ENCODE measurements at places on chromosomes 13 and 19.

DNA sequence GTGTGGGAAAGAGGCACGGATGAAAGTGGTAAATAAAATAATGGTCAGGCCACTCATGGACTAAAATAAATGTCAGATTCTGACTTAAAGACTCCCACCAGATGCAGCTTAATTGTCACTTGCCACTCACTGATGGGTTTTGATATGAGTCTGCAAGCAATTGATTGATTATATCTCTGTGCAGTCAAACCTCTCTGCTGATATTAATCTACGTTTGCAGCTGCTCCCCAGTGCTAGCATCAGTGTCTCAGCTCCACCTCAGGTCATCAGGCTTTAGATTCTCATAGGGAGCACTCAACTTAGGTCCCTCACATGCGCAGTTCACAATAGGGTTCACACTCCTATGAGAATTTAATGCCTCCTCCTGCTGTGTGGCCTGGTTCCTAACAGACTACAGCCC is 195.3 kb downstream of the B3GLCT start:
- no peak for DNase-seq

- DNase-seq, result no peak
Observed at GRCh38 chr13:68628994-68629393, 1398.9 kb upstream of the PCDH9 start.

DNA sequence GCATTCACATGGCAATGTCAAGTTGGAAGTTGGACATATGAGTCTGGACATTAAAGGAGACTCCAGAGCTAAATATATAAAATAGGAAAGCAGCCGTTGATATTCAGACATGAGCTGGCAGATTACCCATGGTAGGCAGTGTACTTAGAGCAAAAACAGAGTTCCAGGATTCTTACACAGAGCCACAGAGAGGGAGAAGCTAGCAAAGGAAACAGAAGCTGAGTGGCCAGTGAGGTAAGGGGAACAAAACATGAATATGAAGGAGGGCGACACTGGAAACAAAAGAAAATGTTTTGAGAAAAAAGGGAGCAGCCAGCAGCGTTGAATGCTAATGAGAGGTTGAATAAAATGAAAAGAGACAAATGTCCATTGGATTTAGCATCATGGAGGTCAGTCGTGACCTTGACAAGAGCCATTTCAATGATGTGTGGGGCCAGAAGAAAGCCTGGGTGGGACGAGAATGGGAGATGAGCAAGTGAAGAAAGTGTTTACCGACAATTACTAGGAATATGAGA is 198.4 kb downstream of the POU4F1 start:
- no peak for DNase-seq

DNA sequence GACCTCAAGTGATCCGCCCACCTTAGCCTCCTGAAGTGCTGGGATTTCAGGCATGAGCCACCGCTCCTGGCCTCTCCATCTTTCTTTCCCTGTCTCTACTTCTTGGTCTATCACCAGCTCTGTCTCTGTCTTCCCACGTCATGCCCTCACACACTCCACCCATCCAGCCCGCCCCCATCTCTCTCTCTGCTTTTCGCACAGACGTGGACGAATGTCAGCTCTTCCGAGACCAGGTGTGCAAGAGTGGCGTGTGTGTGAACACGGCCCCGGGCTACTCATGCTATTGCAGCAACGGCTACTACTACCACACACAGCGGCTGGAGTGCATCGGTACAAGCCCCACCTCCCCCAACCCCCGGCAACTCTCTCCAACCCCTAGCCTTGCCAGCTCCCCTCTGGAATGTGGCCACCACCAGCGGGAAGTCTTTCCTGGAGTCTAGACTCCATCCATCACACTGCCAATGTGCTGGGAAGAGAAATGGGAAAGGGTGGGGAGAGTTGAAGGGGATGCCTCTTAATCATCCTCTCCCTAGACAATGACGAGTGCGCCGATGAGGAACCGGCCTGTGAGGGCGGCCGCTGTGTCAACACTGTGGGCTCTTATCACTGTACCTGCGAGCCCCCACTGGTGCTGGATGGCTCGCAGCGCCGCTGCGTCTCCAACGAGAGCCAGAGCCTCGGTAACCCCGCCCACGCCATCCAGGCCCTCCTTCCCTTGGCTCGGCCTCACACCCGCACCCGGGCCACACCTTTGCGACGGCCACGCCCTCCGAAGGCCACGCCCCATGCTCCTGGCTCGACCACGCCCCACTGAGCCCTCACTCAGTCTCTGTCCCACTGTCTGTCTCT is 22.5 kb downstream of the LTBP4 start:
- no peak for DNase-seq

GRCh38 chr13:23183292-23183691 is 2.5 kb downstream of the SGCG start:
- no peak for DNase-seq

DNA sequence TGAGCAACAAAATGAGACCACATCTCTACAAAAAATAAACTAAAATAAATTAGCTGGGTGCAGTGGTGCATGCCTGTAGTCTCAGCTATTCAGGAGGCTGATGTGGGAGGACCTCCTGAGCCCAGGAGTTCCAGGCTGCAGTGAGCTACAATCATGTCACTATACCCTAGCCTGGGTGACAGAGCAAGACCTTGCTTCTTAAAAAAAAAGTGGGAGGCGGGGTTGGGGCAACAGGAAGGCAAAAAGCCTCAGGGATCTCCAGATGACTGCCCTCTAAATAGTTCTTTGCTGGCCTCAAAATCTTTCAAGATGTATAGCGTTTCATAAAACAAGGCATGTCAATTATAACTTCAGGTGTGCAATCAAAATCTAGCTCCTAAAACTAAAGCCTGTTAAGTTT is 18.5 kb downstream of the CEACAM8 start:
- DNase-seq, result no peak

DNA sequence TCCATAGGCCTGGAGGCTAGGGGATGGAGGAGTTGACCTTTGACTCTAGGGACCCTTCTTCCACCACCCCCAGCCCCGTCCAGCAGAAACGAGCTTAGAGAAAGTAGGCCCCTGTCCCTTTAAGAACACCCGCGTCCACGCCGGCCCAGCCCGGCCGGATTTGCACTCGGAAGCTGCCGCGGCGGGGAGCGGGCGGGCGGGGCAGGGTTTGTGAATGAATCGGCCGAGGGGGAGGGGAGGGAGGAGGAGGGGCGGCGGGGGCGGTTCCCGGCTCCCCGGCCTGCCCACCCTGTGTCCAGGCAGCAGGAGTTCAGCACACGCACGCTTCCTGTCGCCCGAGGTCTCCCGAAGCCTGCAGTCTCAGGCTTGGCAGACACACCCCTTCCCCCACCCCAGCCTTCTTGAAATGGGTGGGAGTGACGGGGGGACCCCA is 1.5 kb downstream of the UNC13A start:
- no peak for DNase-seq

- DNase-seq, result no peak
Observed at GRCh38 chr13:25300861-25301346, 521 bp upstream of the NUP58 start.

DNA sequence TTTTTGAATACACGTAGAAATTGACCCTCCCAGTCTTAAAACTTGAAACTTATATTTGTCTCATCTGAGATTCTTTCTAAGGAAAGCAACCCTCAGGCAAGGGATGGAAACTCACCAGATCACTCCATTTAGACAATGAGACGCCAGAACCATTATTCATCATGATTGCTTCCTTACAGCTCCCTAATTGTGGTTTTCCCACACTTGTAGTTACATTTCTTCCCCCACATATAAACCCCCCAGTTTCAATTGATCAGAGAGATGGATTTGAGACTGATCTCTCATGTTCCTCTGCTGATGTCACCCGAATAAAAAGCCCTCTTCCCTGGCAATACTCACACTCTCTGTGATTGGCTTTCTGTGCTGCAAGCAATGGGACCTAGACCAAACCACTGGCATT is 197.9 kb upstream of the STARD13 start:
- no peak for DNase-seq

DNA sequence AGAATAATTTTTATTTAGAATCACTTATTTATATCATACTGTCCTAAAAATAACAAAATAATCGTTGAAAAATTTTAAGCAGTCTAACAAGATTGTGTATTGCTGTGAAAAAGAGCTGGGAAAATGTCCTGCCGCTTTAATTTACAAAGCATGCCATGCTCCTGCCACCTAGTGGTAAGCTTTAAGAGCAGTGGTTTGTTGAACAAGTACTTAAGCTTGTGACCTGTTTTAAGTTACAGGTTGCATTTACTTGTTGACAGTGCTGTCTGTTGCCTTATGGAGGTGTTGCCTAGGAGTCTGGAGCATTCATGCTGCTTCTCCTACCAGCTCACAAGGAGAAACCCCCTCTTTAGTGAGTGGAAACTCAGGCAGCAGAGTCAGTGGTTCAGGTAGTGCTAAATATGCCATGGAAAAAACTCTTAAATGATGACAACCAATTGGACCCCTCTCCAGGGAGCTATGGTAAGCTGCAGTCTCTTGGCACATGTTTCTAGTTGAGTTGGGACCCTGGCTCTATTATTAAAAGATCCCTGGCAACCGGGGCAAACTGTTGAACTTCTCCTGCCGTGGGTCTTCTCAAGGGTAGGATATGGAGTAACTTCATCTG is 68.4 kb downstream of the SPATA13 start:
- peak; percentile 55 for DNase-seq

DNA sequence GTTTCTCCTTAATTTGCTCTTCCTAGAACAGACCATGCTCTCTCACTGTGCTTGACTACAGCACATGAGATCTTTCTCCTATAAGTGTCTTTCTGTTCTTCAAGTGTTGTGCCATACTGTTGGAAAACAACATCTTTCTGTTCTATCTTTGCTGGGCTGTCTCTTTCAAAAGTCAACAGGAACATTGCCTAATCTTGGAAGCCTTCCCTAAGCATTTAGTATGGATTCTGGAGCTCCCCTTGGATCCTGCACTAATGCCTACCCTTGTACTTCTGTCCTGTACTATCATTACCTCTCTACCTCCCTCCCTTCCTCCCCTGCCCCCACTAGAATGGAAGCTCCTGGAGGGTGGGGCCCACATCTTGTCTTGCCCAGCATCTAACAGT is 26.8 kb downstream of the STARD13 start:
- no peak for DNase-seq

DNA sequence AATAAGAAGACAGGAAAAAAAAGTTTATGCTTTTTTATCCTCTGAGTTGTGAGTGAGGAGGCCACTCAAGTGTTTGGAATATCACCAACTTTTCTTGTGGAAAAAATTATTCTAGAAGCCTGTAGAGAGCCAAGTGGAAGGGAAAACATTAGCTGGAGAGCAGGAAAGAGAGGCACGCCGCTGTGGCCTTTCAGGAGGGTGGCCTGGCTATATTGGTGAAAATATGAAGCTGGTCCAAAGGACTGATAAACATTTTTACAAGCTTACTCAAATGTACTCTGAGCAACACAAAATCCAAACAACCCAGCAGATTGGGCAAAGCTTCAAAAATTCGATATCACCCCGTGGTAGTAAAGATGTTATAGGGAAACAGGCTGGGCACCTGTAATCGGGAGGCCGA is 2.3 kb upstream of the EIF3G start:
- no peak for DNase-seq

DNA sequence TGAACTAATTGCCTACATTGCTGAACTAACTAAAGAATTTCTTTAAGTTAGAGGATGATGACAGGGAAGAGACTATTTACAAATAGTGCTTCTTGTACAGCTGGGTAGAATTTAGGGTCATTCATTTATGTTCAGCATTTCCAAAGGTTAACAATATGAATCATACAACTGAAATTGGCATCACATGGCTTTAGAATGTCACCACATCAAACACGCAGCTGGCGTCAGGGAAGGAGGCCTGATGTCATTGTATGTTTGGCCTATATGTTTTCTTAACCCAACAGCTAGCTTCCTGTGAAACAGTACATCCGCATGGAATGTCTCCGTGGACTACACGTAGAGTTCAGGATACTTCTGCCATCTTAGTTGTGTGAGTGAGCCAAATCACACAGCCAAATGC is 99.0 kb upstream of the TNFSF11 start:
- DNase-seq, result no peak

DNA sequence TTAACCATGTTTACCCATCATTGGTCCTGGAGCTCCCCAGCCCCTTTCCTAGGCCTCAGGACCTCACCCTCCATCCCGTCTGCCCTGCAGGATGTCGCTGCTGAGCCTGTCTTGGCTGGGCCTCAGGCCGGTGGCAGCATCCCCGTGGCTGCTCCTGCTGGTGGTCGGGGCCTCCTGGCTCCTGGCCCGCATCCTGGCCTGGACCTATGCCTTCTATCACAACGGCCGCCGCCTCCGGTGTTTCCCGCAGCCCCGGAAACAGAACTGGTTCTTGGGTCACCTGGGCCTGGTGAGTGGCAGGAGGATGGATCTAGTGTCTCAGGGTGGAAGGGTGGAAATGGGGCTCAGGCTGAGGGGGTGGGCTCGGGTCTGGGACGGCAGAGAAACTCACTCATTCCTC is 508 bp downstream of the CYP4F8 start:
- DNase-seq, result no peak

DNA sequence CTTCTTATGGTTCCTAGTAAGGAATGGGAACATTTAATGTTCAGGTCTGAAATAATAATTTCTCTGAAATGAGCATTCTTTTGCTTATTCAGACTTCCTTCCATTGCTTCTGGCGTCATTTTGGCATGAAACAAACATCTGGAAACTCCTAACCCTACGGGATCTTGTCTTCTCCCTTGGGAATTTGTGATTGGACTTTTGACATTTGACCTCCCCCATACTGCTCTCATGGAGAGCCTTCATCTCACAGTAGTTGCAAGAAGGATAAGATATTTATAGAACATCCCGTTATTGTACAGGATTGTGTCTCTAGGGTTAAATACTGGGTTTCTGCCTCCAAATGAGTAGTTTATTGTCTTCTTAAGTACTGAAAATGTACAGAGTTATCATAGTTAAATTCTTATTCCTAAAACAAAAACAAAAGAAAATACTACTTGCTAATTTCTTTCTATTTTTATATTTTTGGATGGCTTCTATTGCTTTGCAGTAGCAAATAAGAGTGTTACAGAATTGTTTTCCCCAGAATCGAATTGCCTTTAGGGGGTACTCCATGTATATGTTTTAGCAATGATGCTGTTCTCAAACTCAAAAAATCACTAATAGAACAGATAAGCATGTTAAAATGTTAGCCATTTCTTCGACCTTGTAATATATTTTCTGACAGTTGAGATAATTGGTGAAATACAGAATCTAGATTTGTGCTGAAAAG is 366.8 kb downstream of the DLEU7 start:
- no peak for DNase-seq

- DNase-seq, result no peak
Observed at GRCh38 chr19:46211201-46211881, 18.2 kb upstream of the IGFL1 start.

DNA sequence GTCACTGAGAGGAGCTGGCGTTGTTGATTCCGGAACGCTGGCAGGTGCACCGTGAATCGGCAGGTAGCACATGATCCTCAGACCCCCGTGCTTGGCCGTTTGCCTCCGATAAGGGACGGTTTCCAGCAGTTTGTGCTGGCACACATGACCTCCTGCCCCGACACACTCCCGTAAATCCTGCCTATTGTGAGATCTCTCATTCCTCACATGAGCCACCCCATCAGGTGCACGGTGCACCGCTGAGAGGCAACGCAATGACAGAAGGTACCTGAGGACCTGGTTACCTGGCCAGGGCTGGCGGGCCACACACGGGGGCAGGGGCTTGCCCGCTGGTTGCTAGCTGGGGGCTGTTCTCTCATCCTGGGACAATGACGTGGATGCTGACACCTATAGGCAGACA is 2.1 kb upstream of the ADPRHL1 start:
- no peak for DNase-seq

Data from Kasumi-1 (cell line).